Stimulated activated CD8-positive, alpha-beta memory T cell treated with anti-CD3 and anti-CD28 coated beads, Interleukin-4, amount 100 ng/mL, for 1 hour (primary cell): ENCODE measurements at places on chromosomes 2 and 18.

GRCh38 chr2:214902286-214902685 lies 92.8 kb upstream of the BARD1 start:
- no peak for DNase-seq

DNA sequence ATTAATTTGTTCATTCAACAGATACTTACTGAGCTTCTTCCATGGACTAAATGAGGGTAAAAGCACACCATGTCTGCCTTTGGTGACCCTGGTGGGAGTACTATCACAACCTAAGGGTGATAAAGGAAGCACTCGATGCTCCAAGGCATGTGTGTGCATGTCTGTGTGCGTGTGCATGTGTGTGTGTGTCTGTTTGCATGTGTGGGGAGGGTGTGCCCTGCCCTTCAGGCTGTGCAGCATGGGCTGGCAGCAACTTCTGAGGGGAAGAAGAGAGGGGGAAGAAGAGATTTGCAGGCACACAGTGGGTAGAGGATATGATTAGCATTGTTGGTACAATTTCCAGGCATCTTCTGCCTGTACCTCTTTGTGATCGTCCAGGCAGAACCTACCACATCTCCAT lies 121.6 kb downstream of the ACOXL start:
- no peak for DNase-seq

GRCh38 chr2:42721898-42722297 lies 42.0 kb downstream of the OXER1 start:
- DNase-seq, result no peak

DNA sequence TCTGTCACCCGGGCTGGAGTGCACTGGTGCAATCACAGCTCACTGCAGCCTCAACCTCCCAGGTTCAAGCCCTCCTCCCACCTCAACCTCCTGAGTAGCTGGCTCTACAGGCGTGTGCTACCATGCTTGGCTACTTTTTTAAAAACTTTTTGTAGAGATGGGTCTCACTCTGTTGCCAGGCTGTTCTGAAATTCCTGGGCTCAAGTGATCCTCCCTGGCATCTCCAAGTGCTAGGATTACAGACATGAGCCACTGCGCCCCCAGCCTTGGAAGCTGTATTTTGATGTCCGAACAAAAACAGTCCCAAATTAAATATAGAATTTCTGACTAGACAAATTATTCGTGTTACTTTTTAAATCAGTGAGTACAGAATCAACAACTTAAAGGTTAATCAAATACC lies 97.4 kb downstream of the ZNF516 start:
- DNase-seq, result no peak

- no peak for DNase-seq
Observed at GRCh38 chr18:74906184-74906583, 302.8 kb downstream of the PTGR3 start.

GRCh38 chr2:62733546-62733945 lies 28.0 kb downstream of the EHBP1 start:
- no peak for DNase-seq

DNA sequence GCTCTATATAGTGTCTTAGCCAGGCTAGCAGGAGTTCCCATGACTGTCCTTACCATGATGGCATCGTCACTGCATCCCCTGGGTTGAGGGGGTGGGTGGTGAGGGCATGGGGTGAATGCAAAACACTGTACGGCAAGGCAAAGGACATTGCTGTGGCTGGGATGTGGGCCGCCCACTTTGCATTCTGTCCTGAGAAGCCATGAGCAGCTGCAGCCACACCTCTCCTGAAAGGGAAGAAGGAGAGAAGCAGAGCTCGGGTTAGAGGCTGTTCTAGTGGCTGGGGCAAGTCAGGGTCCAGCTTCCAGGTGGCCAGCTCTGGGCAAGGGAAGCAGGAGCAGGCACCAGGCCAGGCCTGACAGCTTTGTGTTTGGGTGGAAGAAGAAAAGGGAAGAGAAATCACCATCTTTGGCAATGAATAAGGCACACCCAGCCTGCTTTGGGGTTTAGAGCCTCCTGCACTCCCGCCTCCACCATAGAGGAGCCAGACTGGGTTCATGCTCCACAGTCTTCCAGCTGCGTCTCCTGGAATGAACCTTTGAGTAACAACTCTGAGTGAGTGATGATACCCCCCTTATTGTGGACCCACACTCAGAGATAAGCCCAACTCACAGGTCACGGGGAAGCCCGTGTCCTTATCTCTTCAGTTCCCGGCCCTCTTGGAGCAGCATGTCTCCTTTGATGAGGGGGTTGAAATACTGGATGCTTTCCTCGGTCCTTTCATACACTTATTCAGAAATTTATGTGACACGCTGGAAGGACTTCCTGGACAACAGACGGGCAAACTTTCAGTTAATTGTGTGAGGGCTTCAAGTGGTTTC lies 63.4 kb downstream of the INPP4A start:
- DNase-seq, result no peak

DNA sequence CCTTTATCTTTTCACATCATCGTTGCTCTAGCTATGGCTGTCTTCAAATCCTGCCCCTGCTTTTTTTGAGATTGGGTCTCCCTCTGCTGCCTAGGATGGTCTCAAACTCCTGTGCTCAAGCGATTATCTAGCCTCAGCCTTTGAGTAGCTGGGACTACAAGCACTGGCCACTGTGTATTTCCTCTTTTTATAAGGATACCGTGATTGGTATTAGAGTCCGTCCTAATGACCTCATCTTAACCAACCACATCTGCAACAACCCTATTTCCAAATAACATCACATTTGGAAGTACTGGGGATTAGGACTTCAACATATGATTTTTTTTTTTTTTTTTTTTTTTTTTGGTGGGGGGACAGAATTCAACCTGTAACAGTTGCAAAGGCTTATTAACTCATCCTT lies 9.1 kb downstream of the RESP18 start:
- no peak for DNase-seq

- DNase-seq, result no peak
Observed at GRCh38 chr18:33870059-33870458, 292.0 kb downstream of the ASXL3 start.

DNA sequence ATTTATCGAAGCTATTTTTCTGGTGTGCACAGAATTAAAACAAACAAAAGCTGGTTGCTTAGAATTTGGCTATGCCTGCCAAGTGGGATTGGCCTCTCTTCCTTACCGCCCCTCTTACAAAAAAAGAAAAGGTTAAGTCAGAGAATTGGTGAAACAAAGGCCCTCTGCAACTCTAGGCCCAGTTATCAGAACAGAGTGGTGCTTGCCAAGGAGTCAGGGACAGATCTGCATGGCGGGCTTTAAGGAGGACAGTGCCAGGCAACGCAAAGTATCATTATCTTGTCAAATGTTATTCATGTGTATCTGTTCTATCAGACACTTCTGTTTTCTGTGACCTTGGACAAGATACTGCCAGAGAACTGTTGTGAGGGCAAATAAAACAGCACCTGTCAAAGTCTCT lies 78.3 kb downstream of the TGIF1 start:
- DNase-seq, result no peak

GRCh38 chr2:31365834-31366505 lies 48.6 kb downstream of the XDH start:
- no peak for DNase-seq

DNA sequence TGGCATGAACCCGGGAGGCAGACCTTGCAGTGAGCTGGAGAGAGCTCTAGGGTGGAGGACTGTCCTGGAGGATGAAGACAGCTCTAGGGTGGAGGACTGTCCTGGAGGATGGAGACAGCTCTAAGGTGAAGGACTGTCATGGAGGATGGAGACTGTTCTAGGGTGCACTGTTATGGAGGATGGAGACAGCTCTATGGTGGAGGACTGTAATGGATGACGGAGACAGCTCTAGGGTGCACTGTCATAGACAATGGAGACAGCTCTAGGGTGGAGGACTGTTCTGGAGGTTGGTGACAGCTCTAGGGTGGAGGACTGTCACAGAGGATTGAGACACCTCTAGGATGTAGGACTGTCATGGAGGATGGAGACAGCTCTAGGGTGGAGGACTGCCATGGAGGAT lies 21.1 kb upstream of the KCNG2 start:
- no peak for DNase-seq

- no peak for DNase-seq
Observed at GRCh38 chr18:23213200-23213599, 77.9 kb downstream of the CABLES1 start.

DNA sequence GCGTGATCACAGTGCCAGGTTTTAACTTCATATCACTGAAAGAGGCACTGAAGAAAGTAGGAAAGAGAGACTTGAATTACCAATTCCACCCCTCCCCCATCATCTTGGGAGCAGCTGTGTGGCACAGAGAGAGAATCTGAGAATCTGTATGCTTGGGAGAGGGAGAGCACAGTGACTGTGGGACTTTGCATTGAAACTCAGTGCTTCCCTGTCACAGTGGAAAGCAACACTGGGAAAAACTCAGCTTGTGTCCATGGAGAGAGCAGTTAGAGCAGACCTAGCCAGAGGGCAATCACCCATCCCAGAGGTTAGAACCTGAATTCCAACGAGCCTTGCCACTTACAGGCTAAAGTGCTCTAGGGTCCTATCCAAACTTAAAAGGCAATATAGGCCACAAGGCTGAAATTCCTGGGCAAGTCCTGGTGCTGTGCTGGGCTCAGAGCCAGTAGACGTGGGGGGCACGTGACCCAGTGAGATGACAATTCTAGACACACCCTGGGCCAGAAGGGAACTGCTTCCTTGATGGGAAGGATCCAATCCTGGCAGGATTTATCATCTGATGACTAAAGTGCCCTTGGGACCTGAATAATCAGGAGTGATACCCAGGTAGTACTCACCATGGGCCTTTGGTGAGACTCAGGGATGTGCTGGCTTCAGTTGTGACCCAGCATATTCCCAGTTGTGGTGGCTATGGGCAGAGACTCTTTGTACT lies 15.5 kb upstream of the ABCB11 start:
- no peak for DNase-seq

DNA sequence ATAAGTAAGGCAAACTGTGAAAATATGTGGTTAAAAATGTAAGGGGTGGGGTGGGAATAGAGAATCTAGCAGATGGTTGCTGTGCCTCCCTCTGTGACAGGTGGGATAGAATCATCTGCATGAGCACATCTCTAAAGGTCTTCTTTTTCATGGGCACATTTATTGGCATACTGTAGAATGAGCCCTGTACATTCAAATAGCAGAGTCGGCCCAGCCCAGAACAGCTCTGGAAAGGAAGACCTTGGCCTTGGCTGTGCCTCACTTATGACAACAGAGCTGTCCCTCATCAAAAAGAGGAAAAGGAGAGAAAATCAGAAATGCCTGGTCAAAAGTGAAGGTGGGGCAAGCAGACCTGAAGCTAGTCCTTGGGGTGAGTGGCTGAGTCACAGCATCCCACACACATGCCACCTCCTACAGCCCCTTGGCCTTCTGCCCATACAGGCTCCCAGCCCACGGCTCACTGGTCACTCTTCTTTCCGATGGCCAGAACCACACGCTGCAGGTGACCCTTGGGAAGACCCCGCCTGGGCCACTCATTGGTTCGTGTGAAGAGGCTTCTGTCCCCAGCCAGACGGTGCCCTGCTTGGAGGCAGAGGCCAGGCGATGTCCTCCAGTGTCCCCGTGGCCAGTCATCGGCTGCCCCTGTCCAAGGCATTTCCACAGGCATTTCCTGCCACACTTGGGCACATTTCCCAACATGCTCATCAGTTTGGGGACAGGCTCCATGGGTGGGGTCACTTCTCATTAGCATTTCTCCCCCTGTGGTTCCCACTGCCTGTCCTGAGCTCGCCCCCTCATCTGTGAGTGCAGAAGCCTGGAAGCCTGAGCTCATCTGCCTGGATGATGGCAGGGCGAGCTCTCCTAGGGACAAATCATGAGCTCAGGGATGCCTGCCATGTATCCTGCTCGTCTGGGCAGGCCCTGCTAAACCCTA lies 113.6 kb downstream of the MCFD2 start:
- DNase-seq, result no peak

DNA sequence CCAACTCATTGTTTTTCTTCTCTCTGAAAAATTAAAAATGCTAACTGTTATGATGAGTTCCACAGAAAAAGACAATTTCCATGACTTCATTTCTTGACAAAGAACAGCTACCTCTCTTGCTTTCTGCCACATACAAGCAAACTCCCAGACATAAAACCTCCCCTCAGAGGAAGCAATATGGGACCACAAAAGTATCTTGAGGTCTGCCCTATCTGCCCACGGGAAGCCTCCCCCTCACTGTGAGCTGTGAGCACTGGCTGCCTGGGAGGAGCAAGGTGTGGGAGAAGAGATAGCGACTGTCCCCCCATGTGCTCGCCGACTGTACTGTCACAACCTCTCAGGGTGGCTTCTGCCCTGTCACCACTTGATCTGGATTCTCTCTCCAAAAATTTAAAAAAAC lies 69.7 kb upstream of the NRP2 start:
- no peak for DNase-seq

DNA sequence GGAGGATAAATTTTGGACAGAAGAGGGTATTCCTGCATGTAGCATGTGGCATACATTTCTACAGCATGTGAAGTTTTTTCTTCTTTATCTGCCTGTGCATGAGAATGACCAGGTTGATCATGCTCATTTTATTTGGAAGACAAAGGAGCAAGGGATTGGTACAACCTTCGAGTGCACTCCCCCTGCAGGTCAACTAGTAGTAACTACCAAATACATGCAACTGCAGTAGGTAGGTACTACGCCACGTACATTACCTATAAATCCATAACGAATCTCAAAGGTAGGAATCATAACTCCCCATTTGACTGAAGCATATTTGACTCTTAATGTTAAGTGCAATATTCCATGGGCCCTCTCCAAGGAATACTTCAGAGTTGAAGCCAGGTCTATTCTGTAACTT lies 763.9 kb downstream of the TSN start:
- DNase-seq, result no peak

DNA sequence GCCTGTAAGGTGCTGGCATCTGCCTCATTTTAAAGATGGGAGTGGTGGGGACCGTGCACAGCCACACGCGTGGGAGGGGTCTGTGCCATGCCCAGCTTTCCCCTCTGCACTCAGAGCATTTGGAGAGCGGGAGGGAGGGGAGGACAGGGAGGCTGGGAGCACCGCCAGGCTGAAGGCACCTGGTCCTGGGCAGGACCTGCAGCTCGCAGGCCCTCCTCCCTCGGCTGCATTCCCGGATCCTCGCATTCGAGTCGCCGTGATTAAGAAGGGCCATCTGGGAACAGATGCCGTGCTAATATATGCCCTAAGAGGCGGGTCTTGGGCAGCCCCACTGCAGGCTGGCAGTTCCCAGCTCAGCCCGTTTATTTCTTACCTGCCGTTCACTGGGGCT lies 84.0 kb downstream of the PTGR3 start:
- DNase-seq, result no peak

GRCh38 chr2:37670378-37671008 lies 949 bp downstream of the CDC42EP3 start:
- DNase-seq, result no peak

GRCh38 chr2:641872-642815 lies 35.1 kb downstream of the TMEM18 start:
- no peak for DNase-seq

DNA sequence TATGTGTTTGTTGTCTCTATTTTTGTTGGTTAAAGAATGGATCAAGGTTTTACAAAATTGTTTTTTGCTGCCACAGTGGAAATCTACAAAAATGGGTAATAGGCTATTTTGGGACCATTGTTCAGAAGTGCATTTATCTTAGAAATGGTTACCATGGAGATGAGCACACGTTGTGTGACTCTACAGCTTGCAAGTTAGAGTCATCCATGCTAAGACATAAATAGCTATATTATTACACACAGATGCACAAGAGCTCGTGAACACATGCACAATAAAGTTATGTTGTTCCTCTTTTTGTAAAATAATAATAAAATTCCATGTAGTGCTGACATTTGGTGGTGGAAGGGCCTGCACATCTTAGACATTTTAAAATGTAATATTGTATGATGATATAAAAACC lies 15.5 kb upstream of the DUSP19 start:
- no peak for DNase-seq

GRCh38 chr2:240952496-240953246 lies 45.7 kb upstream of the SNED1 start:
- no peak for DNase-seq

- no peak for DNase-seq
Observed at GRCh38 chr2:233419602-233420391, 65.5 kb downstream of the DGKD start.
